Stimulated activated CD4-positive, alpha-beta T cell treated with anti-CD3 and anti-CD28 coated beads, Interleukin-1b, Interleukin-23, amount 100 ng/mL, for 1 hour (primary cell): ENCODE measurements at places on chromosomes 1 and 21.
A peak's percentile ranks its signal among the peaks of the same experiment; 100 is the strongest.

GRCh38 chr1:28208818-28209441 is 23.9 kb downstream of the DNAJC8 start:
- DNase-seq, result peak; percentile 18

GRCh38 chr1:235011599-235012435 is 116.8 kb downstream of the TOMM20 start:
- peak; percentile 91 for DNase-seq

- DNase-seq, result no peak
These were observed 41.9 kb upstream of the IVNS1ABP start for GRCh38 chr1:185358957-185359356.

DNA sequence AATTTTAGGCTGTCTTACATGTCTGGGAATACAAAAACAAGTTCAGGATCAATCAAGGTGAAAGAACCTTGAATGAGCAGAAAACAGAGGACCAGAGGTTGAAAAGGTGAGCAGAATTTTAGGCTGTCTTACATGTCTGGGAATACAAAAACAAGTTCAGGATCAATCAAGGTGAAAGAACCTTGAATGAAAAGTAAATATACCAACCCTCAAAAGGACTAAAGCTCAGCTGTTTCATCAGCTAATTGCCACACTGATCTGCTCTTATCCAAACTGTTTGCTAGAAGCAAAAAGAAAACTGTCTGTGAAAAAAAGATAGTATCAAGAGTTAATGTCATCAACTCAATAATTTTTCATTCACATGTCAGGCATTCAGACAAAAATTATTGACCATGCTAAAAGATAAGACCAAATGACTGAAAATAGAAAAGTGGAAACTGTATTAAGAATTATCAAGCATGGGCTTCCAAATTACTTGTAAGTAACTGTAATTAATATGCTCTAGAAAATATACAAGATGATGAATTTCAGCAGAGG is 69.2 kb downstream of the LTN1 start:
- no peak for DNase-seq

DNA sequence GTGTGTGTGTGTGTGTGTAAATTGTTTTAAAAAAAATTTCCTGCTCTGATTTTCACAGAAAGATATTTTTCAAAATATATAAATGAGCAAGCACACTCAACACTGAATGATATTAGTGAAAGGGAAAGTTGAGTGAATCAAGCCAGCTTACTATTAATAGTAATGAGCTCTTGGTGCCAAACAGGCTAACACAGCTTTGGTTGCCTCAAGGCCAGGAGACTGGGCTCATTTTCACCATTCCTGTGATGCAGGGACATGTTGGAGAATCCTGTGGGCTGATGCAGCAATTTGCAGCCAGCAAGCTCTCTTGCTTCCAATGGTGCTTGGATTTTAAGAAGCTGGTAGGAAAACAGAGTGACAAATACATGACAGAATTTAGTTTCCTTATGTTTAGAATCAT is 30.2 kb downstream of the PLA2G4A start:
- no peak for DNase-seq
